Naive thymus-derived CD4-positive, alpha-beta T cell (primary cell): ENCODE measurements at places on chromosomes 11 and 22. TPM values are rescaled to one million over a fixed set of nuclear protein-coding genes. Genes with fewer than 3 reads are reported as not detected.

DNA sequence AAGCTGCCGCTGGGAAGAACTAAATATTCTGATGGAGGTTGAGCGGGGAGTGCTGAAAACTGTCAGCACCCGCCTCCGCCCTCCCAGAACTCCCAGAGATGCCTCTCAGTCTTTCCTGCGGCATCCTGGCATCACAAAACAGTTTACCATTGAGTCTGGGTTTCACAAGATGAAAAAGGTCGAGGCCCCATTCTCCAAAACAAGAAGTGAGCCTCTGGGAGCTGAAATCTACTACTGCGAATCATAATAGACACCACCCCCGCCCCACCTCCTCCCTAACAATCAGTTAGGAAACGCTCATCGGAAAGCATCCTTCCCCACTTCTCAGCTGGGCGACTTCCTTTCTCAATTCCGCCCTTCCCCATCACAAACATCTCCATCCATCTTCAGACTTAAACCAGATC lies 1.0 kb downstream of the SUN2 start:
- H3K27ac ChIP-seq: peak overlapping the region; percentile 81
- H3K27me3 ChIP-seq: no peaks in the 10 kb centered on the region
- peaks cover 66% of the 10 kb centered on the region for H3K4me1 ChIP-seq
- peaks cover 32% of the 10 kb centered on the region for H3K36me3 ChIP-seq
- DNase-seq: peak; percentile 41
- H3K4me3 ChIP-seq: peak overlapping the region; percentile 95

GRCh38 chr22:19820880-19821522 lies 33.7 kb downstream of the GNB1L start:
- H3K27ac ChIP-seq: no peak overlapping the region
- no peak for DNase-seq
- H3K4me3 ChIP-seq: no peak overlapping the region
- no peaks in the 10 kb centered on the region for H3K27me3 ChIP-seq
- H3K4me1 ChIP-seq: no peaks in the 10 kb centered on the region

DNA sequence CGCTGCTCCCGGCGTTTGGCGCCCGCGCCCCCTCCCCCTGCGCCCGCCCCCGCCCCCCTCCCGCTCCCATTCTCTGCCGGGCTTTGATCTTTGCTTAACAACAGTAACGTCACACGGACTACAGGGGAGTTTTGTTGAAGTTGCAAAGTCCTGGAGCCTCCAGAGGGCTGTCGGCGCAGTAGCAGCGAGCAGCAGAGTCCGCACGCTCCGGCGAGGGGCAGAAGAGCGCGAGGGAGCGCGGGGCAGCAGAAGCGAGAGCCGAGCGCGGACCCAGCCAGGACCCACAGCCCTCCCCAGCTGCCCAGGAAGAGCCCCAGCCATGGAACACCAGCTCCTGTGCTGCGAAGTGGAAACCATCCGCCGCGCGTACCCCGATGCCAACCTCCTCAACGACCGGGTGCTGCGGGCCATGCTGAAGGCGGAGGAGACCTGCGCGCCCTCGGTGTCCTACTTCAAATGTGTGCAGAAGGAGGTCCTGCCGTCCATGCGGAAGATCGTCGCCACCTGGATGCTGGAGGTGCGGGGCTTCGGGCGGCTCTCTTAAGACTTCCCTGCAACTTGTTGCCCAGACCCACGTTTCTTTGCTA lies at the start of gene CCND1:
TSS of gene CCND1 (plus strand) at position 162 of the 587 bp plus-strand sequence. CDS start at position 320, 158 bp downstream.
- DNase-seq: peak; percentile 41
- peaks cover 23% of the 10 kb centered on the region for H3K27me3 ChIP-seq
- no peak within 1 kb of the TSS for H3K27ac ChIP-seq
- H3K4me3 ChIP-seq: peak within 1 kb of the TSS; percentile 61

DNA sequence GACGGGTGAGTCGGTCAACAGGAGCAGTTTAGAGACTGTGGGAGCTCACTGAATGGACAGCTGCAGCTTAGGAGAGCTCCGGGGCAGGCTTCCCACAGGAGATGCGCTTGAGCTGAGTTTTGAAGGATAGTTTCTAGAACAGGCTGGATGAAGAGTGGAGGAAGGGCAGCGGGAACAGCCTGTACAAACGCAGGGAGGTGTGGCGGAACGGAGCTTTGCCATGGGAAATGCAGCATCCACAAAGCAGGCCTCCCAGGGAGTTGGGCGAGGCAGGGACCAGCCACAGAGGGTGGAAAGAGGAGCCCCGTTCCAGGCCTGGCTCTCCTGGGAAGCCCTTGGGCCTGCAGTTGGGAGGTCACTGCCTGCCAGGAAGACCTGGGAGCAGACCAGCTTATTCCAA lies 26.8 kb upstream of the TEF start:
- no peaks in the 10 kb centered on the region for H3K27me3 ChIP-seq
- H3K27ac ChIP-seq: no peak overlapping the region
- peaks cover 11% of the 10 kb centered on the region for H3K36me3 ChIP-seq
- no peak for DNase-seq

- H3K4me3 ChIP-seq: no peak overlapping the region
- H3K36me3 ChIP-seq: no peaks in the 10 kb centered on the region
- H3K27me3 ChIP-seq: no peaks in the 10 kb centered on the region
- no peak for DNase-seq
These were observed 53.9 kb downstream of the MSANTD4 start for GRCh38 chr11:105968021-105968697.

GRCh38 chr11:58575377-58576020 lies at the start of gene LPXN:
Gene LPXN (minus strand): TSS chr11:58575856. CDS start chr11:58575772, 84 bp downstream.
- H3K27me3 ChIP-seq: no peaks in the 10 kb centered on the region
- peak within 1 kb of the TSS; percentile 99 for H3K4me3 ChIP-seq
- peaks cover 43% of the 10 kb centered on the region for H3K4me1 ChIP-seq
- peak within 1 kb of the TSS; percentile 98 for H3K27ac ChIP-seq
- peak; percentile 77 for DNase-seq
- H3K36me3 ChIP-seq: peaks cover 5% of the 10 kb centered on the region

DNA sequence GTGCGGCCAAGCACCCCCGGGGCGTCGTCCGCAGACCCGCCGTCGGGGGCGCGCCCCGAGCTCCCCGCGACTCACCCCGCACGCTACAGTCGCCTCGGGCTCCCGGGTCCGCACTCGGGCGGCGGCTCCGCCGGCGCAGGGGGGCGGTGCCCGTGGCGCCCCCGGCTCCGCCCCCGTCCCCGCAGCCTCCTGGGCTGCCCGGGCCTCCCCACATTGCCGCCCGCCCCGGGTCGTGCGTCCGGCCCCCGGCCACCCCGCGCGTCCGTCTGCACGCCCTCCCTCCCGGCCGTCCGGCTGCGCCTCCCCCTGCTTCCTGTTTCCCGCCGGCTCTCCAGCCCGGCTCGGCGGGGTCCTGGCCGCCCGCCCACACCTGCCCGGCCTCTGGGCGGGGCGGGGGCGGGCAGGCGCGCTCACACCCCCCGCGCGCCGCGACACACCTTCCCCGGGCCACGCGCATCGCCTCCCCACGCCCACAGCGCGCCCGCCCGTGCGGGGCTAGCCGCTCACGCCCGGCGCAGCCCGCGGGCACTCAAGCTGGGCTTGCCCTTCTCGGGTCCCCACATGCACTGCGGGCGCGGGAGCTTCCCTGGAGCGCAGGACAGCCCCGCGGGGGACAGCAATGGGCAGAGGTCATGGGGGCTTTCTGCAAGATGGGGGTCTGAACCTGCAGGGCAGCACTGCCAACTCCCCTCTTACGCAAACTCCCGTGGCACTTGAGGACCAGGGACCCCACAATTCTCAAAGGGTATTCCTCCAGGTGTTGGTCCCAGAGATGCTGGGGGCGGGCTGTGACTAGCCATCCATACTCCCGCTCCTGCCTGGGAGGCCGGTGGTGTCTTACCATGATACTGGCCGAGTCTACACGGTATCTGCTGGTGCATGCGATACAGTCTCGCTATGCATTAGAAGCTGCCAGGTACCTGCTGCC lies at the start of gene CARD10:
TSS of gene CARD10 (minus strand) at position 148 of the 928 bp plus-strand sequence. CDS start 215 bp downstream, outside the sequence.
- H3K36me3 ChIP-seq: no peaks in the 10 kb centered on the region
- peak within 1 kb of the TSS; percentile 43 for H3K4me3 ChIP-seq
- H3K27ac ChIP-seq: no peak within 1 kb of the TSS
- peaks cover 8% of the 10 kb centered on the region for H3K27me3 ChIP-seq
- peaks cover 4% of the 10 kb centered on the region for H3K4me1 ChIP-seq

GRCh38 chr11:26286472-26287066 lies 45.4 kb upstream of the ANO3 start:
- H3K4me1 ChIP-seq: no peaks in the 10 kb centered on the region
- no peaks in the 10 kb centered on the region for H3K27me3 ChIP-seq
- H3K36me3 ChIP-seq: no peaks in the 10 kb centered on the region
- no peak overlapping the region for H3K4me3 ChIP-seq

OR51B2 gene
- polyA plus RNA-seq: not detected

KRTAP5-1 gene
- not detected for polyA plus RNA-seq

HSPB2 gene
- not detected for polyA plus RNA-seq

MAJIN gene
- polyA plus RNA-seq: 1.2 TPM

TM7SF2 gene
- 21.1 TPM for polyA plus RNA-seq

PPFIA1 gene
- polyA plus RNA-seq: 14.8 TPM
